HT1080 (cell line): ENCODE measurements at places on chromosomes 5 and 9.

DNA sequence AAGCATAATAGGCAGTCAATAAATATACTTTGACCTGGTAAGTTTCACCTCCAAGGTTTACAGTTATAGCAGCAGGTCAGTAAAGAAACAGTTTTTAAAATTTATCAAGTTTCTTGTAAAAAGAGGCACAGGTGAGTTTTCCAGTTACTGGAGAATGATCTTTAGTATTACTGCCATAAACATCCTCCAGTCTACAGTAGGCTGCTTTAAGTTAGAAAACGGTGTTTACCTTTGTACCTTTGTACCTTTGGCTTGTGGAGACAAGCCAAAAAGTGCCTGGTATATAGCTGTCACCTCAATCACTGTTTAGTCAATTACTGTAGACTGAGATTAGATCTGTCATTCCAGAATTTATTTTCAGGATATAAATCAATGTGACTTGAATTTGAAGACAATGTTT lies 42.7 kb upstream of the SRFBP1 start:
- DNase-seq, result no peak

DNA sequence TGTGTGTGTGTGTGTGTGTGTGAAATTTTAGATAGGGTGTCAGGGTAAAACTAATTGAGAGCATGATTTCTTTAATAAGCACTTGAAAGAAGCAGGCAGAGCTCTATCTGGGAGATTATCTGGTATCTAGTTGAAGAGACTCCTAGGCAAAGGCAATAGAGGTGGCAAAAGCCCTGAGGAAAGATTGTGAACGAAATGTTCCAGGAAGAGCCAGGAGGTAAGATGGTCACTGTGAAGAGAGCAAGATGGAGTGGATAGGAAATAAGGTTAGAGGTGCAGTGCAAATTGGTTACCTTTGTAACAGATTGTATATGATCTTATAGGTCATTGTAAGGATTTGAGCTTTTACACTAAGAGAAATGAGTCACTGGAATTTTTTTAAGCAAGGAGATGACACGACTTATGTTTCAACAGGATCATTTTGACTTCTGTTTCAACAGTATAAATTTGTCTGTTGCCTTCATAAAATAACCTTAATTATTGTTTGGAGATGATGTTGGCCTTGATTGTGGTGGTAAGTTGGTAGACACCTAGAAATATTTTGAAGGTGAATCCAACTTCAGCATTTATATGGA lies 239.6 kb downstream of the PARP8 start:
- no peak for DNase-seq

DNA sequence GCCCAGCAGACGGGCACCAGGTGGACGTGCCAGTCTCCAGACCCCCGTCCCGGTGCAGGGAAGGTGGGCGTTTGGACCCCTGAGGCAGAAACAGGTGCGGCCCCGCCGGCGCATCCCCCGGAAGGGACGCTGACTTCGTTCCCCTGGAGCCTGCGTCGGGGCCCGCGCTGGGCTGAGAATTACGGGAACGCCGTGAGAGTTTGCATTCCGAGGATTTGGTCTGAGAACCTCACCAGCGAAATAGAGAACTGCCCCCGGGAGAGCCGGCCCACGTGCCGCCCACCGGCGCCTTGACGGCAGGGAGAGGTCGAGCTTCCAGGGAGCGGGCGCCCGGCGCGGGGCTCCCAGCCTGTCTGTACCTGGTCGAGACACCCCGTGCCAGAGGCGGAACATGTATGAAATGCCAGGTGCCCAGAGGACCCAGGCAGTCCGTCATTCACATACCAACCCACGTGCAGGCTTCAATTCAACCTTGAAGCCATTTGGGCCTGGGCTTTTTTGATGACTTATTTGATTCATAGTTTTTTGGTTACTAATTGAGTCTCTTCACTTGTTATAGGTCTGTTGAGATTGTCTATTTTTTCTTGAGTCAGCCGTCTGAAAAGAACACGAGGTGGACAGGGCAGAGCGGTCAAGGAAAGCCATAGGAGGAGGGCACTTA lies 877 bp upstream of the CAMSAP1 start:
- DNase-seq, result no peak

DNA sequence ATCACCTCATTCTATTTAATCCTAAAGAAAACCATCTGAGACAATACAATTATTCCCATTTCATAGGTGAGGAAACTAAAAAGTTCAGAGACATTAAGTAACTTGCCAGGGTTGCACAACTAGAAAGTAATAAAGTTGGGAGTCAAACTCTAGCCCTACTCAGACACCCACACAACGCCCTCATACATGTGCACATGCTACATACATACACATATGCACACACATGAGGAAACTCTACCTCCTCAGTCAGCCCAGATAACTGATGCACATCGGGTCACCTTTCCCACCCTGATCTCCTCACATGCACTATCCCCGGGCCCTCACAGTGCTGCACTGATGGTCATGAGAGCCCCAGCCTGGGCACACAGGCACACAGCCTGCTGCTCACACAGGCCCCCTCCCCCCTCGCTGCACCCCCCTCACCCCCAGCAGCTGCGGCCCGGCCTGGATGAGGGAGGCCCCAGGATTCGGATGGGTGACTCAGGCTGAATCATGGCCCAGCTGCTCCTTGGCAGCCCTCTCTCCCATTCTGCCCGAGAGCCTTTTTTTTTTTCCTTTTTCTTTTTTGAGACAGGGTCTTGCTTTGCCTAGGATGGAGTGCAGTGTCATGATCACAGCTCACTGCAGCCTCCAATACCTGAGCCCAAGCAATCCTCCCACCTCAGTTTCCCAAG lies 5.0 kb upstream of the GPRIN1 start:
- DNase-seq, result peak; percentile 79

- no peak for DNase-seq
These were observed 131.3 kb downstream of the GLIS3 start for GRCh38 chr9:4168526-4168925.

GRCh38 chr9:132590318-132591182 lies 8.1 kb downstream of the BARHL1 start:
- no peak for DNase-seq

GRCh38 chr5:180717989-180718388 lies 21.9 kb downstream of the OR2Y1 start:
- DNase-seq, result no peak

DNA sequence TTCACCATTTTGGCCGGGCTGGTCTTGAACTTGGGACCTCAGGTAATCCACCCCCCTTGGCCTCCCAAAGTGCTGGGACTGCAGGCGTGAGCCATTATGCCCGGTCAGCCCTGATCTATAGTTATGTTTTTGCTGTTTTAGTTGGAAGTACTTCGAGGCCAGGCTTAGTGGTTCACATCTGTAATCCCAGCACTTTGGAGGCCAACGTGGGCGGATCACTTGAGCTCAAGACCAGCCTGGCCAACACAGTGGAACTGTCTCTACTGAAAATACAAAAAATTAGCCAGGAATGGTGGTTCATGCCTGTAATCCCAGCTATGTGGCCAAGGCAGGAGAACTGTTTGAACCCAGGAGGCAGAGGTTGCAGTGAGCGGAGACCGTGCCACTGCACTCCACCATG lies 2.0 kb downstream of the HSPA9 start:
- DNase-seq, result no peak

GRCh38 chr5:76371960-76372322 lies 31.1 kb upstream of the IQGAP2 start:
- peak; percentile 7 for DNase-seq

- DNase-seq, result no peak
These were observed 33.9 kb downstream of the UNC13B start for GRCh38 chr9:35195683-35196082.

GRCh38 chr9:38001430-38001829 lies 67.6 kb downstream of the SHB start:
- no peak for DNase-seq

- no peak for DNase-seq
These were observed 30.3 kb upstream of the LCP2 start for GRCh38 chr5:170327829-170328228.

- DNase-seq, result no peak
These were observed 414.1 kb downstream of the ACTL7B start for GRCh38 chr9:108441726-108442125.

- no peak for DNase-seq
These were observed 5.8 kb upstream of the RAB14 start for GRCh38 chr9:121207371-121207940.

- DNase-seq, result no peak
These were observed 67.0 kb downstream of the GABBR2 start for GRCh38 chr9:98641695-98642094.

GRCh38 chr5:146947181-146947941 lies 68.8 kb upstream of the PPP2R2B start:
- peak; percentile 47 for DNase-seq

GRCh38 chr9:13064676-13065075 lies 214.8 kb downstream of the MPDZ start:
- no peak for DNase-seq

GRCh38 chr5:15431923-15432322 lies 68.1 kb upstream of the FBXL7 start:
- DNase-seq, result no peak

- peak; percentile 37 for DNase-seq
These were observed 131.1 kb downstream of the RMI1 start for GRCh38 chr9:84111726-84112125.

GRCh38 chr9:21286659-21287058 lies 18.5 kb downstream of the IFNA5 start:
- no peak for DNase-seq

- no peak for DNase-seq
These were observed 48.7 kb downstream of the FBXW11 start for GRCh38 chr5:171957591-171958251.

GRCh38 chr9:17628624-17629023 lies 49.8 kb downstream of the SH3GL2 start:
- DNase-seq, result no peak

DNA sequence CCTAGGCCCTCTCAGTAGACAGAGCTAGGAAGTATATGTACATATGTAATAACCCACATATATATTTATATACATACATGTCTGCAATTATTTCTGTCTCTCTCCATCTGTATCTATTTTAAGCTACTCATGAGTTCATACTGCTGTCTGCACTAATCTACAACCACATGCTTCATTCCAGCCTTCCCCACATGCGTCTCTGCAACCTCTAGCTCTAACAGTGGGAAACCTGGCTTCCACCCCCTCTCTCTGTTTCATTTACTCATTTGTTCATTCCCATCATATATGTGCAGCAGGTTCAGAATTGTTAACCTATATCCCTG lies 23.3 kb downstream of the DCANP1 start:
- no peak for DNase-seq
